CD8-positive, alpha-beta T cell (primary cell): ENCODE measurements at places on chromosomes 6 and 20.

- DNase-seq = no peak
Measured at GRCh38 chr6:78476561-78476960, 390.8 kb upstream of the IRAK1BP1 start.

- DNase-seq = no peak
Measured at GRCh38 chr20:47583551-47583950, 81.9 kb downstream of the NCOA3 start.

- DNase-seq = no peak
Measured at GRCh38 chr6:16187176-16187575, 51.2 kb upstream of the GMPR start.

GRCh38 chr6:57297505-57297904 is 19.9 kb upstream of the PRIM2 start:
- no peak for DNase-seq

DNA sequence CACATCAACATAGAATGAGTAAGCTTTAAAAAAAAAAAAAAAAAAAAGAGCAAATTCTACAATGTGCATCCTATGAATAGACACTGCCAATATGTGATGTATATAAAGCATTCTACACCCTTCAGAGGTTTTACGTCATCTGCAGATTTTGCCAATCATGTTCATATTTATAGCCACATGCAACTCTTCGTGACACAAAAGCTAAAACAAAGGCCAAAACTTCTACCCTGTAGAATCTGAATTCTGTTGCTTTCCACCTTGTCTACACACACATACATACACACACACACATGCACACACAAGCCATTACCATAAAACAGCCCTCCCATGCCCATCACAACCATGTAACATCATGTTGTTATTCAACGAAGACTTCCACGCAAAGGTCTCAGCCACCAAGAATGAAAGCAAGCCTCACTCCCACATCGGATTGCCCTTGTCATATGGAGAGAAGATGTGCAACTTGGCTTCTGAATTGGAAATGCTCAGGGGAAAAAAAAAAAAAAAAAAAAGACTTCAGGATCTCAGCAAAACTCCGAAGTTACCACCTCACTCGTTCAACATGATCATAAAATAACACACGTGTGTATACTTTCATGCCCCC is 479.4 kb upstream of the JARID2 start:
- no peak for DNase-seq

- no peak for DNase-seq
Measured at GRCh38 chr20:41005361-41005729, 23.3 kb upstream of the TOP1 start.

- DNase-seq = no peak
Measured at GRCh38 chr6:129469070-129469662, 240.8 kb downstream of the ARHGAP18 start.

DNA sequence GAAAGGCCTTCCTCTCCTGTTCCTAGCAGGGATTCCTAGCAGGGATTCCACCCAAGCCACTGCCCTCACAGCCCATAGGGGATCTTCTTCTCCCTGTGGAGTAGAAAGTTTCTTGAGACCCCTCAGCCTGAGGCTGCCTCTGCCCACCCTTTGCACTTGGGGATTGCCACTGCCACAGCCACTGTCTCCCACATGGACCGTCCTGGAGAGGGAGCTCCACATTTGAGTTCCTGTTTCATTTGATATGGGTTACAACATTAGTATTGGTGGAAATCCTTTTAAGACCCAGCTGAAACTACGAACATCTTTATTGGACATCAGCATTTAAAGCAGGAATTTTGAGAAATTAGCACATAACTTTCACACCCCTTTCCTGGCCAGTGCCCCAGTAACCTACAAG is 25.6 kb downstream of the HLA-G start:
- no peak for DNase-seq

DNA sequence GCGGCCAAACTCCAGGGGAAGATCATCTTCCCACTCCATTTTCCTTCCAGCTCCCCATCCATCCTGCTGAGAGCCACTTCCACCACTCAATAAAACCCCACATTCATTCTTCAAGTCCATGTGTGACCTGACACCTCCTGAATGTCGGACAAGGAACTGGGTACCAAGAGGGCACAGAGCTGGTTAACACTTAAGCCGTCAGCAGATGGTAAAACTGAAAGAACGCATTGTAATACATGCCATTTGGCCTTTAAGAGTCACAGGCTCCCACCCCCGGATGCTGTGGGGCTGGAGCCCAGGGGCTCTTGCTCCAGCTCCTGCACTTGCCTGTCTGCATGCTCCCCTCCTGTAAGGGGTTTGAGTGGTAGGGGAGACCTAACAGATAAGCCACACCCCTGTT is 753.9 kb downstream of the COL12A1 start:
- no peak for DNase-seq

- no peak for DNase-seq
Measured at GRCh38 chr20:33229843-33230242, 6.0 kb upstream of the BPIFA1 start.

GRCh38 chr6:130107710-130108109 is 89.3 kb downstream of the L3MBTL3 start:
- no peak for DNase-seq

GRCh38 chr6:65126667-65127066 is 580.4 kb downstream of the EYS start:
- no peak for DNase-seq

- DNase-seq = peak; percentile 32
Measured at GRCh38 chr6:215335-216034, 76.8 kb upstream of the DUSP22 start.

GRCh38 chr6:25122622-25123237 is 156.4 kb upstream of the CARMIL1 start:
- no peak for DNase-seq

- DNase-seq = no peak
Measured at GRCh38 chr6:158560836-158561320, 987 bp downstream of the TMEM181 start.

- DNase-seq = peak; percentile 22
Measured at GRCh38 chr20:36153736-36154699, 522 bp upstream of the EPB41L1 start.

- no peak for DNase-seq
Measured at GRCh38 chr6:55713436-55713835, 134.4 kb upstream of the HMGCLL1 start.

DNA sequence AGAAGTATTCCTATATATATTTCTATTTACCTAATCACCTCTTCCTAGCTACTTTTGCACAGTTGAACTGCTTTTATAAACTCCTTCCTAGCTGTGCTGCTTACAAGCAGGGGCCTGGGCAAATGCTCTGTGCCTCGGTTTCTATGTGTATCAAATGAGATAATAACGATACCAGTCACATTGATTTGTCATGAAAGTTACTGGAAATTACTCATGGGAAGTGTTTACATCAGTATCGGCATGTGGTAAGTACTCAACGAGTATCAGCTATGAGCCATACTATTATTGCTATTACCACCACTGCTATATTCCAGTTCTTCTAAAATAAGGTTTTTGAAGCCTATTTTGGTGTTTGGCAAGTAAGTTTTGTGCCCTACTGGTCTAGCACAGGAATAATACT is 4.9 kb downstream of the LAMA4 start:
- DNase-seq = no peak

DNA sequence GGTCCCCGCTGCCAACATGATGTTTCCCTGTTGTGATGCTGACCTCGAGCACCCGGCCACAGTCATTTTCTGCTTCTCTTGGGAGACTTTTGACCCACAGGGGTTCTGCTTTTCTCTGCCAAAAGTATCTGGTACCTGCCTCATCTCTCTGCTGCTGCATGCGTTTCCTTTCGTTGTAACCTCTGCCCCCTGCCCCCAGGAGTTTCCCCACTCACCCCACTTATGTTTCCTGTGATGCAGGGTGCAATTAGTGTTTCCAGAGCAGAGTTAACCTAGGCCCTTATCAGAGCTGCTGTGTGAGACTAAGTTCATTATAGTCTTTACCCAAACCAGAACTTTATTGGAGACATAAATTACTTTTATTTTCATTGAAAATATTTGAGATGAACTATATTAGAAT is 65.2 kb upstream of the EDN3 start:
- no peak for DNase-seq

DNA sequence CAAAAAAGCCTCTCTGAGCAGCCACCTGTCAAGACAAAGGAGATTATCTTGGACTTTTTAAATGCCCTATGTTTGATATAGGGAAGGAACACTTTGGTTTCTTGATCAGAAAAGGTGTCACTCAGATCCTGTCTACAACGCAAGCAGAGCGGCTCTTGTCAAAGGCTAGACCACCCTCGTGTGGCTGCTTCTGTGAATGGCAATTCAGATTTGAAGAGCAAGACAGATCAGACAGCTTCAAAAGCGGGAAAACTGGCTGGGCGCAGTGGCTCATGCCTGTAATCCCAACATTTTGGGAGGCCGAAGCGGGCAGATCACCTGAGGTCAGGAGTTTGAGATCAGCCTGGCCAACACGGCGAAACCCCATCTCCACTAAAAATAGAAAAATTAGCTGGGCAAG is 10.1 kb upstream of the NXT1 start:
- no peak for DNase-seq

DNA sequence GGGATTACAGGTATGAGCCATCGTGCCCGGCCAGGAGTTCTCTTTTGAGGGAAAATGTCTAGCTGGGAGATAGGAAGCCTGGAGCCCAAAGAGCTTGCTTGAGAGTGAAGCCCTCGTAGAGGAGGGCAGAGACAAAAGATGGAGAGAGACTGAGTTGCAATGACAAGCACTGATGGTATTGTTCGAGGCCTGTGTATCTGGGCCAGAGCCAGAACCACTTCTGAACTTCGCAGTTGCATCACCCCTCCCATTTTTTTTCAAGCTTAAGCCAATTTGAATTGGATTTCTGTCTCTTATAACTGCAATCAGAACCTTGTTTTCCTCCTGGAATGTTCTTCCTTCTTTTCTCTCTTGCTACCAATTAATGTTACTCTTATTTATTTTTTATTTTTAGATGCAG is 83.1 kb downstream of the KCNB1 start:
- DNase-seq = no peak

DNA sequence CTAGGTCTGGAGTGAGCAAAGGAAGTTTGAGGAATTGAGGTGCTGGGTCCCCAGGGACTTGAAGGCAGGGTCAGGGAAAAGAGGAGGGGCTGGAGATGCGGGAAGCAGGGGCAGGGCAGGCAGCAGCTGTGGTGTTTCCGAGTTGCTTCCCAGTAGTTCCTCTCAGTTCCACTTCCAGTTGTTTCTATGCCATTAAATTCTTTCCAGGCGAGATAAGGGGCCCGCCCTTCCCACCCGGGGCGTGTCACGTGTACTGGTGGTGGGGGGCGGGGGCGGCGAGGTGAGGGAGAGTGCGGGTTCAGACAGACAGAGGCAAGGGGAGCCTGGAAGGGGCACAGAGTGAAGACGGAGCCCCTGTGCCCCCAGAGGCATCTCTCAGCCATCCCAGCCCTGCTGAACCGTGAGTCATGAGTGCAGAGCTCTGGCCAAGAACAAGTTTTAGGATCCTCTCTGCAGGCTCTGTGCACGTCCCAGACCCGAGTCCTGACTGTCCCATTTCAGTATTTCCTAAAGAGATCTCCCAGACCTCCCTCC is 977 bp downstream of the TNXB start:
- DNase-seq = no peak

- DNase-seq = no peak
Measured at GRCh38 chr6:34276191-34276590, 27.4 kb upstream of the SMIM29 start.

- no peak for DNase-seq
Measured at GRCh38 chr6:167962711-167963110, 34.8 kb upstream of the KIF25 start.

DNA sequence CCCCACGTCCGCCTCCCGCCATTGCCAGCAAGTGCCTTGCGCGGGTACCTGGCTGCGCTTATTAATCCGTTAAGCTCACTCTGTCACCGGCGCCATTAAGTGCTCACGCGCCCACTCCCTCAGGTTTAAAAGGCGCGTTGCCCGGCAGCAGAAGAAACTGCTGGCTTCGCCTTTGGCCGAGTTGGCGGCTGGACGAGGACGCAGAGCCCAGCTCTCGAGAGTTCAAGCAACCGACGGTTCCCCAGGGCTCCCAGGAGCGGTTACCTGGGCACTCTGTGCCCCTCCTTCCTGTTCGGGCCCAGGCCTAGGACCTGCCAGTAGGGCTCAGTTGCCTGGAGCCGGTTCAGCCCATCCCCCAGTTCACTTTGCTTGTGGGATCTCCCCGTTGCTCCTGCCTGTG is at the start of gene GGTLC1:
Gene GGTLC1, minus strand, starts transcription at position 219 of the 400 bp plus-strand sequence. CDS start 2,168 bp downstream, outside the sequence.
- no peak for DNase-seq

GRCh38 chr6:75896526-75896925 is 147.5 kb downstream of the MYO6 start:
- no peak for DNase-seq

DNA sequence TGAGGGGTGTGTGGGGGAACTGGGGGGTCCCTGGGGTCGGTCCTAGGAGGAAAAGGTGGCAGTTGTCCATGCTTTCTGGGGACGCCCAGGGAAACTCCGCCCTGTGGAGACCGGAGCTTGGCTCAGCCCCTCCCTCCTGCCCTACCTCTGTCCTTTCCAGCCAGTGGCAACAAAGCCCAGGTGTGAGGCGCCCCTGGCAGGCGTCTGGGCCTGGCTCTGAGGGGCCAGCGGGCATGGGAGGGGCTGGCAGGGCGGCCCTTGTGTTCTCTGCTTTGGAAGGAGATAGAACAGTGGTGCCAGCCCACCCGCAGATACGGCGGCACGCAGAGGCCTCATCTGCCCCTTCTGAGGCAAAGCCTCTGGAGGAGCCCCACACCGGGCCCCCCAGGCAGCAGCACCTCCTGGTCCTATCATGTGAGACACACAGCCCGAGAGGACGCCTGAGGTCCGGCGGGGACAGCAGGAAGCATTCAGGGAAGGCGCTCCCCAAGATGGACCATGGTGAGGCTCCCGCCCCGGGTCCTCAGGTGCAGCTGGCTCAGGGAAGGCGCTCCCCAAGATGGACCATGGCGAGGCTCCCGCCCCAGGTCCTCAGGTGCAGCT is 47.9 kb downstream of the YTHDF1 start:
- no peak for DNase-seq

DNA sequence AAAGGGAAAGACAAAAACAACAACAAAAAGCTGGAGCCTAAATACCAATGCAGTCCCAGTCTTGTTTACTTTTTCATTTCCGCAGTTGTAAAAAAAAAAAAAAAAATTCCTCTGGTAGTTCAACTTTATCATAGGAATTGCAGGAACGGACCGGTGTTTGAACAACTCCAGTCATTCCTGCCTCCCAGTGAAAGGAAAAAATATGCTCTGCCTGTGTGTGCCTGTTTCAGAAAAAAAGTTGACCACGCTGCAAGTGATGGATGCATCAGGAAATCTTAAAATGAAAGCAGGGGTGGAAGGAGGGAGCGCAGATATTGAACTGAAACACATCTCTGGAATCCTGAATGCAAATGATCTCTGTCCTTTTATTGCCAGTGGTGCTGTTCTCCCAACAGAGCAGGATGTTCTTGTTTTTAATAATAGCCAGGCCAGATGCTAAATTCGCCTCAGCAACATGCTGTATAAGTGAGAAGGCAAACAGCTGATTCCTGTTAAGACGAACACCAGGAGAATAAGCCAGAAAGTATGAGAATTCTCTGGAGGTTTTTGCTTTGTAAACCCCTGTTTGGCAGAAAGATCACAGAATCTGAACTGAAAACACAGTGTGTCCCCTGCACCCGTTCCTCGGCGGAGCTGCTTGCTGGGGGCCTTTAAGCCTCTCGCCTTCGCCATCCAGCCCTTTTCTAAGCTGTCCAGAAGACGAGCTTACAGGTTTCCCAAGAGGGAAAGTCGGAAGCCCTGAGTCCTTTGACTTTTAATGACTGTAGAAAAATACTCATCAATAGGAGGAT is 178.4 kb upstream of the SUPT3H start:
- DNase-seq = no peak

- no peak for DNase-seq
Measured at GRCh38 chr6:135114355-135115145, 59.9 kb upstream of the HBS1L start.
